Right kidney (tissue), 9 donors: ENCODE measurements at places on chromosomes 4 and X.

GRCh38 chr4:154132406-154132805 lies 343.5 kb upstream of the SFRP2 start:
- DNase-seq = no peak

DNA sequence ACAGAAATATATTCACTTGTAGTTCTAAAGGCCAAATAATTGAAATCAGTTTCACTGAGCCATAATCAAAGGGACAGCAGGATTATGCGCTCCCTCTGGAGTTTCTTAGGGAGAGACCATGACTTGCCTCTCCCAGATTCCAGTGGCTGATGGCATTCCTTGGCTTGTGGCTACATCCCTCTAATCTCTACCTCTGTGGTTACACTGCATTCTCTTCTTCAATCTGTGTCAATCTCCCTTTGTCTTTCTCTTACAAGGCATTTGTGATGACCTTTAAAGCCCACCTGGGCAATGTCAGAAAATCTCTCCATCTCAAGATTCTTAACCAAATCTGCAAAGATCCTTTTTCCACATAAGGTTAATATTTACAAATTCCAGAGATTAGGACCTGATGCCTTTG lies 260.2 kb downstream of the UNC5C start:
- DNase-seq = no peak

DNA sequence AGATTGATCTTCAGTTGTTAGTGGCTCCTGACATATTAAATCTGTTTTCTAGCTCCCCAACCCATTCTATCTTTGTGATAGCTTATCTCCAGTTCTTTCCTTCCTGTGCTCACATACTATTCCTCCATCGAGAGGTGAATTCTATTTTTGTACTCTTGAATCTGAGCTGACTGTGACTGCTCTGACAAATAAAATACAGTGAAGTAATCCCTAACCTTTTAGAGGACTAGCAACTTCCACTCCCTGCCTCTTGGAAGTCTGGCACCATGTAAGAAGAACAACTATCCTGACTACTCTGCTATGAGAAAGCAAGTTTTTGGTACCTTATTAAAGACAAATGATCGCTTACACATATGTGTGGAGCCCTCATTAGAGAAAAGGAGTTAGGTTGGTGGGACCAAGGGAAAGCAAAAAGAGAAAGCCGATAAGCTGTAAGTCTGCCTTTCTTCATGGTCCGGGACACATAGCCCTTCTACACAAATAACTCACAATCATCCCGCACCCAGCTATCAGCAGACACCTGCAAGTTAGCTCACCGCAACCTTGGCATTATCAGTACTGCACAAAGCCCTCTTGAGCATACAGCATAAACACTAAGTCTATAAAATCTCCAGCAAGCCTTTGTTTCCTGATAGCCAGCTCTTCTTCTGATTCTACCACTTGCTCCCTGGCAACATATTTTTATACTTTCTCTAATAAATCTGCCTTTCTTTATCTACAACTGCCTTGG lies 13.5 kb upstream of the PPM1K start:
- no peak for DNase-seq

DNA sequence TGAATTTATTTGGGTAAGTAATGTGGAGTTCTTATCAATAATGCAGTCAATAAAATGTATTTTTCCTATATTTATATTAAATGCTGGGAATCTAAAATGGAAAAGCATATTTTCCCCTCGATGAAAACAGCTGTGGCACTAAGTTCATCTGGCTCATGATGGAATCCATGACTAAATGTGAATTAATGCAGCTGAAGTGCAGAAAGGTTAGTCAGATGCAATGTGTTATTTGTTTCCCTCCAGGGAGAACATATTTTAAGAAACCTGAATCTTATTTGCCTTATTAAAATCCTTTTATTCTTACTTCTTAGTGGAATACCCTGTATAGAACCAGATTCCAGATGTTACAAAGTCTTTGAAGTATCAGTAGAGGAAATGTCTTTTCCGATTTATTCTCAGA lies 247.9 kb downstream of the ARHGAP24 start:
- no peak for DNase-seq

GRCh38 chr4:56062526-56063145 lies 113.9 kb downstream of the CEP135 start:
- DNase-seq = no peak
